ENCODE measurements at places on chromosomes 3 and 15.

DNA sequence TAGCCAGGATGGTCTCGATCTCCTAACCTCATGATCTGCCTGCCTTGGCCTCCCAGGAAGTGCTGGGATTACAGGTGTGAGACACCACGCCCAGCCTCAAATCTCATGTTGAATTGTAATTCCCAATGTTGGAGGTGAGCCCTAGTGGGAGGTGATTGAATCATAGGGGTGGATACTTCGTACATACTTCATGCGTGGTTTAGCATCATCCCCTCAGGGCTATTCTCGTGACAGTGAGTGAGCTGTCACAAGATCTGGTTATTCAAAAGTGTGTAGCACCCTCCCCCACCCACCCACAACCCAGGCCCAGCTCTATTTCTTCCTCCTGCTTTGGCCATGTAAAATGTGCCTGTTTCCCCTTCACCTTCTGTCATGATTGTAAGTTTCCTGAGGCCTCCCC, 236.9 kb upstream of the IL12A start:
- no peak for DNase-seq

DNA sequence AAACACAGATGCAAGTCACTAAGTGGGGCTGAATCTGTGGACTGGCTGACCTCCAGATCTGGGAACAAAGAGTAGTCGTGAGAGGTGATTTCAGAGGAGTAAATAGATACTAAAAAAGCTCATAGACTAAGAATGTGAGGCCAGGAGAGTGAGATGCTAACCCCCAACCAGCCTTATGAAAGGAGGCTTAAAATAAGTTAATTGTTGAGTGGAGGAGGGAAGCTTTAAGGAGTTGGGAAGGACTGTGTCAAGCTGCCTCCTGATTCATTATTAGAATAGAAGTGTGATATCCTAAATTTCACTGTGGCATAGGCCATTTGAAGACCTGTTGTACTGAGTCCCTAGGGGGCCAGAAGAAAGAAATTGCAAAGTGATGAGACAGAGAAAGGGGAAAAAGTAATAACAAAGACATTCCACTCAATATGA, 107.6 kb downstream of the RBPMS2 start:
- no peak for DNase-seq

GRCh38 chr15:83283813-83284558, 478 bp downstream of the BNC1 start:
- no peak for DNase-seq

DNA sequence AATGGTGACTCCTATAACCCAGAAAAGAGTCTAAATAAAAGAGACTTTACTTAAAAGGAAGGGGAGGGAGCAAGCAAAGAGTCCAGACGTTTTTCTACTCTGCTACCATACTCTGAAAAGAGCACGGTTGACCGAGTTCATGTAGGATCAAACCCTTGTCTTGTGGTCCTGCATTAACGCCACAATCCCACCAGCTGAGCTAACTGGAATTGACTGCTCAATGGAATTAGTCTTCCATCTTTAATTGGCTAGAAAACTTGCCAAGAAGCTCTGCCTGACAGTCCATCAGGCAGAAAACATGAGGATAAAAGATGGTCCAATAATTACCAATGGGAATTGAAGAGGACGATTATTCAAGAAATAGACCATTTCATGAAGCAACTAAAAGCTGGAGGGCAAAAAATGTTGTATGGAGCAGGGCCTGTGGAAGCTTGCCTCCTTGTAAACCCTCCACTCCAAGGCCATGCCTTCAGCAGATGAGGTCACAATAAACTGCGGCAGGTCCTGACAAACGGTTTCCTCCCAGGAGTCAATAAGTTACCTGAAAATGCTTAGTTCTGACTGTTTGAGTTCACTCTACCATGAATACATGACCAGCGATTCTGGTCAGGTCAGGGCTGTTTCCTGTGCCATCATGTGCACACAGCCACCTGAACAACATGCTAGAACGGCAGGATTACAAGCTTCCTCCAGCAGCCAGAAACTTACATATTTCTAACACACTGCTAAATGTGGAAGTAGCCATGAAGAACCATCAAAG, 35.6 kb upstream of the ARHGEF3 start:
- no peak for DNase-seq

- no peak for DNase-seq
These were observed 7.8 kb downstream of the CCR5AS start for GRCh38 chr3:46399098-46399497.

- DNase-seq: no peak
These were observed 14.4 kb upstream of the TSPAN3 start for GRCh38 chr15:77085297-77085696.

GRCh38 chr3:72559385-72559784, 288.9 kb downstream of the SHQ1 start:
- DNase-seq: no peak

- DNase-seq: no peak
These were observed 30.2 kb downstream of the PLAAT1 start for GRCh38 chr3:193271101-193271840.

- DNase-seq: no peak
These were observed 240.6 kb downstream of the OTOL1 start for GRCh38 chr3:161737171-161737570.

GRCh38 chr3:14689247-14689980, 14.5 kb downstream of the C3orf20 start:
- no peak for DNase-seq

- no peak for DNase-seq
These were observed 310.0 kb downstream of the SHQ1 start for GRCh38 chr3:72538070-72538745.

DNA sequence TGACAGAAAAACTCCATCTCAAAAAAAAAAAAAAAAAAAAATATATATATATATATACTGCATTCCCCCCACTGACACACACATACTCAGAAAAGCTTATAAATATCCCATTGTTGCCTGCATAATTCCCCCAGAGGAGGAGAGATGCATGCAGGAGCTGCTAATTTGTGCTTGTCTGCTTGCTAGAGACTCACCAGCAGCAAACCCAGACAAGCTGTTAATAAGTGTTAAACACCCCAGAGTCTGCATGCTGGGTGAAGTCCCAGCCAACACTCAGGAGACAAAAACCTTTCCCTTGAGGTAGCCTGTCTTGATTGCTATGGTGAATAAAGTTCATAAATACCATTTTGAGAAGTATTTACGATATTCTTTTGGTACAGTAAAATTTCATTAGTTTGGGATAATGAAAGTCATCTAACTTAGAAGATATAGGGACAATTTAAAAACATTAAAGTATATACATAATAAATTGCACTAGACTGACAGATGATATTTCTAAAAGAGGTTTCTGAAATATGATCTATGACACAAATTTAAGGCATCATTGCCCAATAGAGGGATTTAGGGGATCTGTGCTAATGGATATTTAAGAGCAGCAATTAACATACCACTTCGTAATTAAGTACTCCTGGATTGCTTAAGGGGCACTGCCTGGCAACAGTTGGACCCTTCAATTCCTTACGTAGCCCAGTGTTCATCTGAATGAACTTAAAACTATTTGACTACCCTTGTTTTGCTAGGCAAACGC, 400.0 kb upstream of the C2CD4B start:
- DNase-seq: no peak

DNA sequence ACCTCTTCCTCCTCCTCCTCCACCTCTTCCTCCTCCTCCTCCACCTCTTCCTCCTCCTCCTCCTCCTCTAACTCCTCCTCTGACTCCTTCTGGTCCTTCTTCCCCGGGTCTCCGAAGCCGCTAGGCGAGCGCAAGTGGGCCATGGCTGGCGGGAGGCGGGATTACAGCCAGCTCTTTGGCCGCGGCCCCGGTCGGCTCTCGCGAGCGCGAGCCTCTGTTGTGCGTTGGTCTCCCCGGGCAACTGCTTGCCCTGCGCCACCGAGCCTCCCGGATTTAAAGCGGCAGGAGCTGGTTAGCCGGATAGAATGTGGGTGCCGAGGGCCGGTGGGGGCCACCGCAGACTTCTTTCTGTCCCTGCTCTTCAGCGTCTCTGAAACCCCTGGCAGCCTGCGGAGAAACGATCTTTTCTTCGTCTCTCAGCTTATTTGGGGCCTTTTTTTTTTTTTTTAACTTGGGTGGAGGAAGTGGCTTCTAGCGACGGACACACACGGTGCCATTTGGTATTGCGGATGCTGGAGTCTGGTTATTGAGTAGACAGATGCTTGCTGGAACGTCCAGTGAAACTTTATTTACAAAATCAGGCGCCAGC, at the start of gene ERICH6:
Gene ERICH6 (minus strand): TSS at position 165 of the 589 bp plus-strand sequence. CDS start 22 bp downstream, at position 143.
- DNase-seq: peak; percentile 57

DNA sequence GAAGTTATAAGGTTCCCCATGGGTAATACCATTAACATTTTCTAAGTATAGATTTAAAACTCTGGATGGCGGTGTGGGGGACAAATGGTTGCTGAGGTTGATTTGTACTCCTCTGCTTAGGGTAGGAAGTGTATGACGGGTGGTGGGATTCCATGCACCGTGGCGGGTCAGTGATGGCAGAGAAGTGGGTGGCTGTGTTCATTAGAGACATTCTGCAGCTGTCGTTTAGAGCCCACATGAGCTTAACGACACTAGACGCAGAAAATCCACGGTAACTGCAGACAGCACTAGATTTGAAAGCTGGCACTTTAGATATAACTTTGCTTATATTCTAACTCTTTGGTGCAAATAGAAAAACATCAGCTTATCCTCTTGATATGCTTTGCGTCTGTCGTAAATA, 37.5 kb downstream of the SGO1 start:
- no peak for DNase-seq

DNA sequence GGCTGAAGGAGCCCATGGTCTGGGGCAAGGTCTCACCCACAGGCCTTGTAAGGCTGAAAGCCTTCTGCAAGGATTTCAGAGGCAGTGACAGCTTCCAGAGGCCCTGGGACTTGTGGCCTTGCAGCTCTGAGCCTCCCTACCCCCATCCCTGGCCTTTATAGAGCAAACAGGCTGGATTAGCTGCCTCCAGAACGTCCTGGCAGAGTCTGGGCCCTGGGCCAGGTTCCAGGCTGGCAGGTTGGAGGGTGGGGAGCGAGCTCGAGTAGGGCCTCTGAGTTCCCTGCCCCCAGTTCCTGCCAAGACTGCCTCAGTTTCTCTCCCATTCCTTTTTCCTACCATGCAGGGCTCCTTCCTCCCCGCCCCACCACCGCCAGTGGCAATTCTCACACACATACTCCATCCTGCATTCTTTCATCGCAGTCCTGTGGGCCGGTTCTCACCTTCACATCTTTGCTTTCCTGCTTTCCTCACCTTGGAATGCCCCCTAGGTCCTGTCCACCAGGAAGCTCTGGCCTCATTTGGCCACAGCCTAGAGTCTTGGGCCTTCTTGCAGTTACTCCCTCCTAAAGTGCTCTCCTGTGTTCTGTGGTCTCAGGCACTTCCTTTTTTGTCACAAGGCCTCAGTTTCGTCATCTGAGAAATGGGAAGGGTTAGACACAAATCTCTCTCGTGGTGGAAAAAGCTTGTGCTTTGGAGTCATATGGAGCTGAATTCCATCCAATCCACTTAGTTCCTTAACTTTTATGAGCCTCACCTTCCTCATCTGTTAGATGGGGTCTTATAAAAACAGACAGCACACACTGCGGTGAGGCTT, 2.7 kb downstream of the LMAN1L start:
- no peak for DNase-seq

- DNase-seq: no peak
These were observed 69.3 kb upstream of the ST8SIA2 start for GRCh38 chr15:92324101-92324963.

GRCh38 chr3:78970656-78971055, 797.1 kb downstream of the ROBO1 start:
- no peak for DNase-seq

DNA sequence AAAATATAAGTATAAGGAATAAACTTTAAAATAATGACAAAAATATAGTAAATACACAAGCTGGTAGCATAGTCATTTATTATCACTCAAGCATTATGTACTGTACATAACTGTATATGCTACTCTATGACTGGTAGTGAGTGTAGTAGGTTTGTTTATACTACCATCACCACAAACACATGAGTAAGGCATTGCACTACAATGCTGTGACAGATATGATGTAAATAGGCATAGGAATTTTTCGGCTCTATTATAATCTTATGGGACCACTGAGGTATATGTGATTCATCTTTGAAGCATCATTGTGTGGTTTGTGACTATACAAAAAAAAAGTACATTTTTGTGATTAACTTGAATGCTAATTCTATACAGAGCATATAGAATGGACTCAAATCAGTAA, 35.3 kb upstream of the FBN1 start:
- no peak for DNase-seq

DNA sequence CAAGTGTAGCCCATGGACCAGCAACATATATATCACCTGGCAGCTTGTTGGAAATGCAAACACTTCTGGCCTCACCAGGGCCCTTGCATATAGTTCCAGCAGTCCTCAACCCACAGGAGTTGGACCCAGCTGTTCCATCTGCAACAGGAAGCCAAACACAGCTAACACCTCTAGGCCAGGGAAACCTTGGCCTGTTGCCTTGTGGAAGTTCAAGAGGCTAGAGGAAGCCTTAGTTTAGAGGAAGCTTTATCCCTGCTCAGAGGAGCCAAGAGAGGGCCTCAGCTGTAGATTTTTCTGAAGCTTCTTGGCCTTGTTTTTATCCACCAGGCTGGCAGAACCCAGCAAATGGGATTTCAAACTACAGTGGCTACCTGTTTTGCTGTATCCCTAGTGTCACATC, 11.4 kb downstream of the FHIT start:
- DNase-seq: no peak

DNA sequence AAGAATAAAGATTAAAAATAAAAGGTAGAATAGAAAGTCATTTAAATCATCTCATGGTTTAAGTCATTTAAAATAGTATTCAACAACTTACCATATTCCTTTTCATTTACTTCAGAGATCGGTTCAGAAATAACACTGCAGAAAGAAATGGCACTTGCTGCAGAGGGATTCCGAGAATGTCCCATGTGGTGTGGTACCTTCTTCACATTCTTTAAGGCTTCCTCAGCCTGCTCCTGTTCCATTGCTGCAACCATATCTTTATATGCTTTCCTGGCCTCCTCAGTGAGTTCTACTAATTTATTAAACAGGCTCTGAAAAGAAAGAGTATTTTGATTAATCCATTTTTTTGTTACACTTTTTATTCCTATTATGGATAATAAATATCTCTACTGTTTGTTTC, 32.6 kb upstream of the SHC4 start:
- DNase-seq: no peak

GRCh38 chr3:42505128-42505848, 2.8 kb downstream of the VIPR1 start:
- no peak for DNase-seq

Data from stimulated activated CD8-positive, alpha-beta memory T cell treated with anti-CD3 and anti-CD28 coated beads, Interleukin-4, amount 100 ng/mL, for 1 hour (primary cell).